ENCODE measurements at places on chromosomes 6 and 20. TPM values are rescaled to one million over a fixed set of nuclear protein-coding genes. Genes with fewer than 3 reads are reported as not detected.
A peak's percentile ranks its signal among the peaks of the same experiment; 100 is the strongest.

GRCh38 chr20:1569415-1569881 is 11.9 kb upstream of the SIRPD start:
- H3K36me3 ChIP-seq: no peaks in the 10 kb centered on the region
- H3K27ac ChIP-seq: no peak overlapping the region
- H3K4me3 ChIP-seq: no peak overlapping the region
- peak; percentile 15 for DNase-seq
- peaks cover 13% of the 10 kb centered on the region for H3K4me1 ChIP-seq

DNA sequence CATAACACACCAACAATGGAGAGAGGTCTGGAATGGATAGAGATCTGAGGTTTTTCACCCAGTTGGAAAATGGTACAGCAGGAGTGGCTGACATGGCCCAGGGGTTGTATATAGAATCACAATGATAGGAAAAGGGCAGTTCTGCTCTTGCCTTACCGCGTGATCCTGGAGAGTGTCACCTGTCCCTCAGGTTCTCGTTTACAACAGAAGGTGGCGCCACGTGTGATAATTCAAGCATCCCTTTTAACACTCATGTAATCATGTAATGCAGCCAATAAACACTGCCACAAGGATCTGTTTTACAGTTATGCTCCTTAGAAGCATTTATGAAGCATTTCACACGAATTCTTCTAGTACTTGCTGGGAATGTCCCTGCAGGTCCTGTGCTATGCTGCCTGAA is 12.9 kb upstream of the WFDC2 start:
- H3K36me3 ChIP-seq: no peaks in the 10 kb centered on the region
- H3K4me1 ChIP-seq: no peaks in the 10 kb centered on the region
- H3K27me3 ChIP-seq: peaks cover 19% of the 10 kb centered on the region
- DNase-seq: no peak
- no peak overlapping the region for H3K4me3 ChIP-seq

DNA sequence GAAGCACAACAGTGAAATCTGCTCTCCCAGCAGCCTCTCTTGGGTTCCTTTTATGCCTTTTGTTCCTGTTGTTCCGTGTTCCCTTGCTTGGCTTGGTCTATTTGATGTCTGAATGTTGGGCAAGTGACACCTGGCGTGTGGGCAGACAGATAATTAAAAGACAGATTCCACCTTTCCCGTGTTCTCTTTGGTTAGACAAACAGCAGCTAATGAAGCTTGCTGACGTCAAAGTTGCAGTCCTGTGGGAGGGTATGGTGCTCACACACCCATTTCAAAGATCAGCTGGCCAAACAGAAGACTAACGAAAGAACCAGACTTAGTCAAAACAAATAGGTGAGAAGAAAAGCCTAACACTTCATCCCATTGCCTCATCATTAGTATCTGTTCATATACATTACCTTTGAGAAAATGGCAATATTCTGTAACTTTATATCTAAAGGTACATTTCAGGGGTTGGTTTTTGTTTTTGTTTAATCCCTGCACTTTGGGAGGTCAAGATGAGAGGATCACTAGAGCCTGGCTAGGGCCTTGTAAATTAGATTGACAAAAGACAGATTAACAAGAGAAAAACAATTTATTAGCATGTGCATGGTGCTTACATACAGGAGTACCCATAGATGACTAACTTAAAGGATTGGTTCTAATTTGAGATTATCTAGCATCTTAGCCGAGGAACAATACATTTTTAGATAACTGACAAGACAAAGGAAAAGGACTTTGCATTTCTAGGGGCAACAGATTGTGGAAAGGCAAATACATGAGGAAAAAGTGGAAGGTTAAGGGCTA is 48.9 kb upstream of the TNFRSF21 start:
- no peak overlapping the region for H3K27ac ChIP-seq
- no peaks in the 10 kb centered on the region for H3K4me1 ChIP-seq
- no peak overlapping the region for H3K4me3 ChIP-seq

Gene ENPP3
- total RNA-seq: 0.19 TPM
